ENCODE measurements at places on chromosomes 1 and 21.
A peak's percentile ranks its signal among the peaks of the same experiment; 100 is the strongest.

GRCh38 chr21:33893917-33894316 lies 21.7 kb downstream of the ATP5PO start:
- DNase-seq = no peak

DNA sequence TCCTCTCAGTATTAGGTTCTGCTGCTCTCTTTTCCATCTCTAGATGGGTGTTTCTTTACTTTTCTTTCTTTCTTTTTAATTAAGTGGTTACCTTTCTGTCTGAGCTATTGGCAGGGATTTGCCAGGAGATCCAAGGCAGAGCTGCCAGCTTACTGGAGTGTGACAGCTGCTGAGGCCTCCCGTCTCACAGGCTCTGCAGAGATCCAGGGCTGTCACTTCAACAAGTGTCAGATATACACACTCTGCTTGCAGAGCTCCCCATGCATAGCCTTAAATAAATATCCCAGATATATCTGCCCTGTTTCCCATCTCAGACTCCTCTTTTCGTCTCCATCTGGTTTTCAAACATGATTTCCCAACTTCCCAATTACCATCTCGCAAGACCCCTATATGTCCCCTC lies 124.3 kb downstream of the NOS1AP start:
- peak; percentile 28 for DNase-seq

GRCh38 chr1:43687301-43688108 lies 19.8 kb upstream of the ST3GAL3 start:
- DNase-seq = no peak

- peak; percentile 49 for DNase-seq
Observed at GRCh38 chr1:156693848-156694689, 11.3 kb downstream of the CRABP2 start.

GRCh38 chr1:181181792-181182585 lies 93.5 kb downstream of the IER5 start:
- no peak for DNase-seq

- DNase-seq = no peak
Observed at GRCh38 chr1:212450331-212450881, 17.7 kb downstream of the NENF start.

GRCh38 chr1:203555511-203556046 lies 61.6 kb downstream of the OPTC start:
- no peak for DNase-seq

DNA sequence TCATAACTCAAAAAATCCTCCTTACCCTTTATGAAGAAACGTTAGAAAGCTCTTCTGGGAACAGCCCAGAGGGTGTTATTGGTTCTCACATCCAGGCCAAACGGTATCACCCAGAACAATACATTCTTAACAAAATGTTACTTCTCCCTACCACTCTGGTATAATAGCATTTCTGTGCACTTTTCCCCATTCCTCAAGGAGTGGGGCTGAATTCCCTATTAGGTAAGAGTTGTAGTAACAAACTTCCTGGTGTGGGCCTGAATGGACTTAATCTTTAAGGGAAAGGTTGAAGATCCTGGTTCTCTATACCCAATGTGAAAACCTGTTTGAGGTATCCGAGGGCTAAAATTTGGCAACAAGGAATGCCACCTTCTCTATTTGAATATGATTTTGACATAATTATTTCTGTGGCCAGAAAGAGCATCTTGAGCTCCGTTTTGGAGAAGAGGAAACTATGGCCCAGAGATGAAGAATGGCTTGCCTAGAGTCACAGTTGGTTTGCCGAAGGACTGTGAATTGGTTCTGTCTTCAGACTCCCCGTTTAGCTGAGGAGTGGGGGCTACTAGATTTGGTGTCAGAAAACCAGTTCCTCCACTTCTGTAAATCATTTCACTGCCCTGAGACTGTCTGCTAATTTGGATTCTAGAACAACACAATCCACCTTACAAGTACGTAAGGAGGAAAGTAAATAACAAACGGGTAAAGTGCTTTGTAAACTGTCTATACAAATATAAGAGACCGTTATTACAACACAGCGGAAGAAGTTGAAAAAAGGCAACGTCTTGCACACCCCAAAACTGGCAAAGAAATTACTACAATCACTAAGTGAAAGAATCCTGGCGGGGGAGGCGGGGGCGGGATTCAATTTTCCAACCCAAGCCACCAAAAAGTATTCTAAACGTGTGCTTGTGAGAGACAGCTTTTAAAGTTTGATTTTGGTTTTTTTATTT lies 2.3 kb downstream of the ANP32E start:
- no peak for DNase-seq

DNA sequence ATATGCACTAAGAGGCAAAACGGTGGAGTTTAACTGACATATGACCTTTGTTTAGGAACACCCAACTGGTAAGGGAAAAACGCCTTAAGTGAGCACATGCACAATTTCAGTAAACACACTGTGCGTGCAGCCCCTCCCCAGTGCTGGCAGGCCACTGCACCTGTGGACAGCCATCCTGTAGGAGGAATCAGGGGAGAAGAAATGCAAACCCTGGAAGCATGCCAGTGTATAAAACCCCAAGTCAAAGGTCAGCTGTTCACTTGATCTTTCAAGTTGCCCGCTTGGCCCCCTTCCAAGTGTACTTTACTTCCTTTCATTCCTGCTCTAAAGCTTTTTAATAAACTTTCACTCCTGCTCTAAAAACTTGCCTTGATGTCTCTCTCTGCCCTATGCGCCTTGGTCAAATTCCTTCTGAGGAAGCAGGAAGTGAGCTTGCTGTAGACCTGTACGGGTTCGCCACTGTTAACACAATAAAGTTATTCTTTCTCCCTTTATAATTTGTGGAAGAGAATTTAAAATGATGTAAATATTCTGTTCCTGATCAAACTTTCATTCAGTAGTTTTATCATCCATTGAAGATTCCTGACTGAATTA lies 31.8 kb downstream of the USP25 start:
- DNase-seq = no peak

GRCh38 chr1:245671349-245671748 lies 516.6 kb downstream of the KIF26B start:
- DNase-seq = peak; percentile 20

- no peak for DNase-seq
Observed at GRCh38 chr21:42147386-42148020, 71.4 kb upstream of the ABCG1 start.

DNA sequence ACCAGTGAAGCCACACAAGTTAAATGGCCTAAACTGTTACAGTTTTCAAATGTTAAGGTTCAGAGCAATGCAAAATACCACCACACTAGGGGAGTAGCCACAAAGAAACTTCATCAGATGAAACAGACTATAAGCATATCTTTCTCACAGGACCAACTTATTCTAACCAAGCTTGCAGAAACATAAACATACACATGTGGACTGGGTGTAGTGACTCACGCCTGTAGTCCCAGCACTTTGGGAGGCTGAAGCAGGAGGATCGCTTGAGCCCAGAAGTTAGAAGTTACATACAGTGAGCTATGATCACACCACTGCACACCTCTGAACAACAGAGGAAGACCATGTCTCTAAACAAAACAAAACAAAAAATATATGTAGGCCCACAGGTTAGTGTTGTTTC lies 17.3 kb downstream of the WDR47 start:
- DNase-seq = no peak

DNA sequence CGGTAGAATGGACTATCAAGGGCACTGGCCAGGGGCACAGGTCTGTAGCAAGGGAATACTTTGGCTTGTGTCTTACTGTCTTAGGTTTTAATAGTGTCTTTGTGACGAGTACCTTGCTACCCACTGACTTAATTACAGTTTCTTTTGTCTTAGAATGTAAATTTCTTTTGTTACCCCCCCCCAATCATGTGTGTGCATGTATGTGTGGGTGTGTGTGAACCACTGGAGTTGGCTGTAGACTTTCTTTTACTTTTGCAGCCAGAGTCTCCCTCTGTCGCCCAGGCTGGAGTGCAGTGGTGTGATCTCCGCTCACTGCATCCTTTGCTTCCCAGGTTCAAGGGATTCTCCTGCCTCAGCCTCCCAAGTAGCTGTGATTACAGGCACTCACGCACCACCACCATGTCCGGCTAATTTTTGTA lies 61.8 kb upstream of the CLDN14 start:
- DNase-seq = no peak

DNA sequence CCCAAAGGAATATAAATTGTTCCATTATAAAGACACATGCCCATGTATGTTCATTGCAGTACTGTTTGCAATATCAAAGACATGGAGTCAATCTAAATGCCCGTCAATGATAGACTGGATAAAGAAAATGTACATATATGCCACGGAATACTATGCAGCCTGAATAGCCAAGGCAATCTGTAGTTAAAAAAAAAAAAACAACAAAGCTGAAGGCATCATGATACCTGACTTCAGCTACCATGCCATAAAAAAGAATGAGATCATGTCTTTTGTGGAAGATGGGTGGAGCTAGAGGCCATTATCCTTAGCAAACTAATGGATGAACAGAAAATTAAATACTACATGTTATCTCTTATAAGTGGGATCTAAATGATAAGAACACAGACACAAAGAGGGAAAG lies 36.0 kb downstream of the GPR88 start:
- DNase-seq = no peak

DNA sequence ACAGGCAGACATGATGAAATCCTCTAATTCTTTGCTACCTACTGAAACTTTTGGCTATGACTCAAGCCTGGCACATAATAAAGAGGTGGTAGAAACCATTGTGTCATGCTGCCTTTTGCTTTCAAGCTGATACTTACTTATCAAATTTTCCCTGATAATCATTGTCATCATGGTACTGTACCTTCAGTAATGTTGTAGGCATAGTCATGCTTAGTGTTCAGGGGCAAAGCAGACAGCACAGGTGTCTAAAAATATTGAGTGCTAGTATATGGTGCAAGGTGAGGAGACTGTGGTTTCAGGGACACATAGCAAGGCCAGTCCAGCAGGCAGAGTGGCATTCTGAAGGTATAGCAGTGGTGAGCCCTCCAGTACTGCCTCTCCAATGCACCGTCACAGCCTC lies 226.9 kb upstream of the DEPDC1 start:
- DNase-seq = no peak

DNA sequence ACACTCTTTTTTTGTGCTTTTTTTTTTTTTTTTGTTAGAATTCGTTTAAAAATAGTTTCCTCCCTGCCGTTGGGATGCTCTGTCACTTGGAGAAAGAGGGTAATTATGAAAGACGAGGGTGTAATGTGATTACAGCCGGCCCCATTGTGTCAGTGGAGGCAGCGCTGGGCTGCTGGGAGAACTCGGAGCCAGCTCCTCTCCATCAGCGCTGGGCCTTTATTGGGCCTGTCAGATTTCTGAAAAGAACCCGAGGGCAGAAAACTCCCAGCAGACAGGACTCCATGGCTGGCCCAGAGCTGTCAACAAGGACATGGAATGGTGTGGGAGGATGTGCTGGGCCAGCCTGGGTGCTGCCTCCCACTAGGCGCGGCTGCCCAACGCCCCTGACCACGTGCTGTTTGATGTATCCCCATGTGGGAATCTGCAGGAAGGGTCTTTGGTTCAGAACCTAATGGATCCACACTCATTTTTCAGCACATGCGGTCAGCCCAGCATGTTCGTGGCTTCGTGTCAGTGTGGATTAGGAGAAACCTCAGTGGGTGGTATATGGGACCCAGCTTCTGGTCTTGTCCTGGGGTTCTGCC lies 222.6 kb upstream of the KIAA0040 start:
- no peak for DNase-seq

GRCh38 chr1:31416101-31416736 lies 3.2 kb downstream of the SERINC2 start:
- no peak for DNase-seq

- DNase-seq = no peak
Observed at GRCh38 chr21:41684381-41685245, 82.2 kb downstream of the RIPK4 start.

GRCh38 chr1:63845346-63845745 lies 71.5 kb downstream of the ROR1 start:
- no peak for DNase-seq

- DNase-seq = no peak
Observed at GRCh38 chr1:220873087-220873486, 6.2 kb upstream of the HLX start.

DNA sequence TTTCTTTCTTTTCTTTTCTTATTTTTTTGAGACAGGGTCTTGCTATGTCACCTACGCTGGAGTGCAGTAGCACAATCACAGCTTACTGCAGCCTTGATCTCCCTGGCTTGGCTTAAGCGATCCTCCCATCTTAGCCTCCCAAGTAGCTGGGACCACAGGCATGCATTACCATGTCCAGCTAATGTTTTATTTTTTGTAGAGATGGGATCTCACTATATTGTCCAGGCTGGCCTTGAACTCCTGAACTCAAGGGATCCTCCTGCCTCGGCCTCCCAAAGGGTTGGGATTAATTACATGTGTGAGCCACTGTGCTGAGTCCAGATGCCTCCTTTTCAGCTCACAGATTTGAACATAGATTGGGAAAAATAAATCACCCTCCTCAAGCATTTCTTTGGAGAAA lies 95.7 kb downstream of the UROD start:
- no peak for DNase-seq

DNA sequence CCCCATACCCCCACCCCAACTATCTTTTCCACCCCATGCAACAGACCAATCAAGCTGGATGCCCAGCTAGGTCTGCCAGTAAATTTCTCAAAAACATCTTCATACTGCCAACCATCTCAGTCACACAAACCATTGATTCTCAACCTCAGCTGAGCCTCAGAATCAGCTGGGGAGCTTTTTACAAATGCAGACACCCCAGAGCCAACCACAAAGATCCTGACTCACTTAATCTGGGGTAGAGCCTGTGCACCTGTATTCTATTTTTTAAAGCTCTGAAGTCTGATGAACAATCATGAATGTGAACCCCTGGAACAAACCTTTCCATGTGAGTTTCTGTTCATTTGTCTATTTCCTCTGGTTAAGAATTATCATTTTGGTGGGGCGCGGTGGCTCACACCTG lies 66.0 kb downstream of the ZNF281 start:
- no peak for DNase-seq

DNA sequence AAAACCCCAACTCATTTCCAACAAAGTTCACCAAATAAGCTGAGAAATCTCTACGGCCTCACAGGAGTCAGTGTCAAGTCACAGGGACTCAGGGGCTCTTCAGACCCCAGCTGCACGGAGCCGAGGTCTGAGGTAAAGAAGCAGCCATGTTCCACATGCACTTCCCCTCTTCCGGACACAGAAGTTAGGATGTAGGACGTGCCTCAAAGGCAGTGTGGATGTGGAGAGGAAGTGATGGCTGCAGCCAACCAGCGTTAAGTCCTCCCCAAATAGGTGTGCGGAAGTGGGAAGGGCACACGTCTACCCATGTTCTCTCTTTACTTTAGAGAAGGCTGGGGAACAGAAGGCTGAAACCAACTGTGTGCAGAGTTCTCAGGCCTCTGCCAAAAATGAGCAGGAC lies 14.6 kb upstream of the NCF2 start:
- DNase-seq = no peak

GRCh38 chr1:113333056-113333455 lies 57.3 kb upstream of the MAGI3 start:
- no peak for DNase-seq
